ENCODE measurements at places on chromosomes 6 and 20. TPM values are rescaled to one million over a fixed set of nuclear protein-coding genes. Genes with fewer than 3 reads are reported as not detected.

NKX2-2 gene
- not detected for total RNA-seq

TBC1D32 gene
- 6.6 TPM for total RNA-seq

LMBRD1 gene
- 18.9 TPM for total RNA-seq

SMOC2 gene
- not detected for total RNA-seq

PSORS1C2 gene
- total RNA-seq = not detected

ZC2HC1B gene
- total RNA-seq = not detected

VGLL2 gene
- total RNA-seq = not detected

EDN3 gene
- total RNA-seq = not detected

Measured in activated T-helper 2 cell treated with anti-CD3 and anti-CD28 coated beads, Interferon-gamma antibody, Interleukin-2, Interleukin-4, amounts not matched to agents 10 μg/mL and 5 μg/mL and 100 μg/mL, durations not matched to agents 14 hours and 24 hours and 36 hours (primary cell).